ENCODE measurements at places on chromosomes 12 and 14.

- no peak for DNase-seq
Observed at GRCh38 chr12:75311369-75311768, 18.8 kb downstream of the CAPS2 start.

- DNase-seq: no peak
Observed at GRCh38 chr14:56322531-56322930, 204.3 kb downstream of the PELI2 start.

DNA sequence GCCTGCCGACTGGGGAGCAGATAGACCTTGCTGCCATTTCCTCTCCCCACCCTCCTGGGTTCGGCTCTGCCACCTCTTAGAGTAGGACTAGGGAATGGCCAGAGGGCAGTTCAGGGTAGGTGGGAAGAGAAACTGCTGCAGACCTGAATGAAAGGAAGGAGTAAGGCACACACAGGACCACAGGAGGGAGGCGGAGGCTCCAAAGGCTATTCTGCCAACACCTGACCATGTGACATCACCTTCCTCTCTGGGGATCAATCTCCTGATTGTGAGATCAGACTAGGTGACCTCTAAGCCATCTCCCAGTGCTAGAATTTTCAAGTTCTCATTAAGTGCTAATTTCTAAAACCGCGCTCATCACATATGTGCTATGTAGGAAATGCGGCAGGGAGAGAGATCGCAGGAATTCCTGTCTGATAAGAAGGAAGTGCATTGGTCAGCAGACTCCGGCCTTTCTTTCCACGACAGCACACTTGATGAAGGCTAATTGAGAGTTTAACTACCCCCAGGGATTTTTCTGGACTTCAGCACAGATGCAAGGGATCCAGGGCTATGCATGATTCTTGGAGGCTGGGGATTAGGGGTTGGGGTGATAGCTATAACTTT, 11.5 kb upstream of the TSPAN11 start:
- no peak for DNase-seq

- DNase-seq: no peak
Observed at GRCh38 chr12:19412844-19413243, 26.4 kb upstream of the AEBP2 start.

- no peak for DNase-seq
Observed at GRCh38 chr12:51913071-51914033, 6.0 kb downstream of the ACVRL1 start.

GRCh38 chr12:121357331-121357730, 5.1 kb upstream of the ANAPC5 start:
- DNase-seq: no peak

GRCh38 chr12:114901316-114901715, 217.3 kb upstream of the TBX3 start:
- DNase-seq: no peak

DNA sequence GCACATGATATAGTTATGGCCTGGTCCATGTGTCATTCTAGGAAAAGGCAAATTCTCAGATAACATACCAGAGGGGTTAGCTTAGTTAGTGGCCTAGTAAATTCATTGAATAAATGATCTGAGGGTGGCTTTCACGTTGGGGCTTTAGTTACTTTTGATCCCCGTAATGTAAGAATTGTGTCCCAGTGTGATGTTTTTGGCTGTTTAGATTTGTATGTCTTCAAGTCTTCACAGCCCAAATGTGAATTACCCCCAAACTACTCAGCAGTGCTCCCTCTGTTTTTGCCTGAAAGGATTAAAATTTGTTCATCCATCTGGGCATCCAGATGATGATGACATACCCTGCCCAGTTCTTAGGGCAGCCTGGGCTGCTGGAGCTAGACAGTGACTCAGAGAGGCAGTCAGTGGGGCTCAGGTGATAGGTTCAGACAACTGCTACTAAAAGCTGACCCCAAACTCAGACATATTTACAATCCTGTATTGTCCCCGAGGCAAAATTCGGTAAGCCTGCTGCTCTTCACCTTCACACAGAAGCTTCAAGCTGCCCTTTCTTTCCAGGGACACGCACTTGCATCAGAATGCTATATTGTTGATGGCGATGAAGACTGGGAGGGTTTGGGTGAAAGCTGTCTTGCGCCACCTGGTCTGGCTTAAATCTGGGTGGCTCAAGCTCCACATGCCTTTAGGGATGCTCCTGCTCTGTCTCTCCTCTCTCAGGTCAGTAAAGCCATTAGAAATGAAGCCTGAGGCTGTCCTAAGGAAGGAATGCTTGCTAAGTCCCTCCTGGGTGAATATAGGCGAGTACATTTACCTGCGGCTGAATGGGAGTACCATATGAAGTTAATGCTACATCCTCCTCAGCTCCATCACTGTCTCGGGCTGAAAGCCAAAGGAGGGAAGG, 10.3 kb downstream of the GPRC5D start:
- no peak for DNase-seq

DNA sequence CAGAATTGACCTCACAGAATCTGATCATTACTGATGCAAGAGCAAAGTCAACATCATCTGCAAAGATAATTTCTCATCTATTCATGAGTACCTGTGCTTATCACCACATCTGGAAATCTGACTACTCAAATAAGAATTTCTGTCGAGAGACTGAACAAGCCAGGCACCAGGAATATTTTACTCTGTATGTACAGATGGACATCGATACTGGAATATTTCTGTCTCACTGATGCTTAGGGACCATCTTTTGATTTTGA, 105.2 kb downstream of the BICD1 start:
- no peak for DNase-seq

GRCh38 chr14:70254476-70254961, 65.8 kb upstream of the SLC8A3 start:
- DNase-seq: no peak

- no peak for DNase-seq
Observed at GRCh38 chr12:102302553-102302952, 104.9 kb upstream of the PMCH start.

GRCh38 chr12:116380108-116380507, 102.6 kb upstream of the MED13L start:
- DNase-seq: no peak

DNA sequence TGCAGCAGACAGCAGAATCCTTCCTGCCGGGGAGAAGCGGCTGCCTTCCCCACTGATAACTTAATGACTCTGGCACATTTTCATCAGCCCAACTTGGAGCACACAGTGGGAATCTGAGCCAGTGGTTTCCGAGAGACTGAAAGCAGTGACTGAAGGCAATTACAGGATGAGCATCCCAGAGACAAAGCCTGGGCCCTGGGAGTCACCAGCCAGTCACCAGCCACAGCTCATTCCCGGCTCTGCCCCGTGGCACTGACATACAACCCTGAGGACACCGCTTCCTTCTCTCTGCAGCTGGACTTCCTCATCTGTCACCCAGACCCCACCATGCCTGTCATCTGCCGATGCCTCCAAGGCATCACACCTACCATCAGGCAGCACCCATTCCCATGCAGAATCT, 192.3 kb downstream of the DPF3 start:
- DNase-seq: no peak

DNA sequence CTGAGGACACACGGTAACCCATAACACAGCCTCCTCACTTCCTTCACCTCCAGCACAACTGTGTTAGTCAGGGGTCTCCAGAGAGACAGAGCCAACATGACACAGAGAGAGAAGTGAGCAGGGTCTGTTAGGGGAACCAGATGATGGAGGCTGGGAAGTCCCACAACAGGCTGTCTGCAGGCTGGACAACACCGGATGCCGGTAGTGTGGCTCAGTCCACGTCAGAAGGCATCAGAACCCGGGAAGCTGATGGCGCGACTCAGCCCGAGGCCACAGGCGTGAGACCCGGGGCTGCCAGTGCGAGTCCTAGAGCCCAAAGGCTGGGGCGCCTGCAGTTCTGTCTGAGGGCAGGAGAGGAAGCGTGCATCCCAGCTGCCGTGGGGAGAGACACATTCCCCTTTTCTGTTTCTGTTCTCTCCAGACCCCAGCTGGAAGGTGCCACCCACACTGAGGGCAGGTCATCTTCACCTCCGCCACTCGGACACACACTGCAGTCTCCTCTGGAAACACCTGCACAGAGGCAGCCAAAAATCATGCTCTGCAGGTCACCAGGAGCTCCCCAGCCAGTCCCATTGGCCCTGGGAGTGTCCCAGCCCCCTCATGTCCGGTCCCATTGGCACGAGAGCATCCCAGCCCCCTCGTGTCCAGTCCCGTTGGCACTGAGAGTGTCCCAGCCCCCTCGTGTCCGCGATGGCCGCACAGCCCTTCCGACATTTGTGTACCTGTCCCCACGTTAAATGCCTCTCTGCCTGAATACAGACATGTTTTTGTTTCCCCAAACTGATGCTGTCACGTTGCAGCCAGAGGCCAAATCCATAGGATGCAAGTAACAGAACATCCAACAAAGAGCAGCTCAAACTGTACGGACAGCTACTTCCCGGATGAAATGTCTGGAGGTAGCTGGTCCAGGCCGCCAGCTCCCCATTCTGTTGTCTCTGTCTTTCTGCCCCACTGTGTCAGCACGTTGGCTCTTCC, 7.9 kb upstream of the FBRSL1 start:
- DNase-seq: no peak

DNA sequence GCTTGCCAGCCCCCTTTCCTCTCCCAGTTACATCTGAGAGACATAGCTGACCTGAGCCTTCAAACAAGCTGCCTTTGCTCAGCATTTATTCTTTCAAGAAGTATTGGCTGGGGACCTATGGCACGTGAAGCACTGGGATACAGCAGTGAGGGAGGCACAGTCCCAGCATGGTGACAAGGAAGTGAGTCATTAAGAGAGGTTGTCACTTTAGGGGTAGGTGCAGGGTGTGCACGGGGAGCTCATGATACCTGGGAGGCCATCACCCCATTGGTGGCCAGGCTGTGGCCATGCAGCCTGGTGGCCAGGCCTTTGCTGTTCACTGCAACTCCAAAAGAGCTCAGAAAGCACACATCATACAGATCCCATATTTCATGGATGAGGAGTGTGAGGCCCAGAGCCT, 5.7 kb upstream of the KRT75 start:
- DNase-seq: no peak

DNA sequence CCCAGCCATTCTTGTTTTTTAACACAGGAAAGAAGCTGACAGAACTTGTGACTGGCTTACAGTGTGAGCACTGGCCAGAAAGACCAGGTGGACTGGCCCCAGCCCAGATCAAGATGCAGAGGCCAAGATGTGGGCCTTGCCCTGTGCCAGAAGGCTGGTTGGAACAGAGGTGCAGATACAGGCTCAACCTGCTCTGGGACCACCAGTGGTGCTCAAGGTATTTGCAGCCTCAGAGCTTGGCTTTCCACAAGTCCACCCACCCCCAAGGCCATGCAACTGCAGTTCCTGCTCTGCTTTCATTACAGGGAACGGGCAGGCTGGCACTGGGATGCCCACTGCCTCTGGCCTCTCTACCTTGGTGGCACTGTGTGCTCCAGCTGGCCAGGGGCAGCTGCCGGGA, 23.3 kb downstream of the ZFC3H1 start:
- DNase-seq: no peak

DNA sequence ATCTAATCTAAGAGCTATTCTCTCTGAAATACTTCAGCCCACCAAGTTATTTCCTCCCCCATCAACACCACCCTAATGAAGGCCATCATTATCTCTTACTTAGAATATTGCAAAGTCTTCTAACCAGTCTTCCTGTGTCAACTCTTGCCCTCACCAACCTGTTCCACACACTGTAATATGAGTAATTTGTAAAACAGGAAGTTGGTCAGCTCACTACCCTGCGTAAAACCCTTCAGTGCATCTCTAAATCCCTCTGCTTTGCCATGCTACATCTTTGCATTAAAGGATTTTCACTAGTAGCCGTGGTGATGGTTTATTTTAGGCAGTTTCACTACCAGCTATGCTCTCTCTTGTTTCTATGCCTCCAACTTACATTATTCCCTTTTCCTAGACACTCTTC, 70.0 kb downstream of the KIF21A start:
- DNase-seq: no peak

- no peak for DNase-seq
Observed at GRCh38 chr12:92779902-92780301, 77.1 kb downstream of the PLEKHG7 start.

Measured in right renal pelvis (tissue), 4 donors.